ENCODE measurements at places on chromosomes 2 and 18. TPM values are rescaled to one million over a fixed set of nuclear protein-coding genes. Genes with fewer than 3 reads are reported as not detected.

DNA sequence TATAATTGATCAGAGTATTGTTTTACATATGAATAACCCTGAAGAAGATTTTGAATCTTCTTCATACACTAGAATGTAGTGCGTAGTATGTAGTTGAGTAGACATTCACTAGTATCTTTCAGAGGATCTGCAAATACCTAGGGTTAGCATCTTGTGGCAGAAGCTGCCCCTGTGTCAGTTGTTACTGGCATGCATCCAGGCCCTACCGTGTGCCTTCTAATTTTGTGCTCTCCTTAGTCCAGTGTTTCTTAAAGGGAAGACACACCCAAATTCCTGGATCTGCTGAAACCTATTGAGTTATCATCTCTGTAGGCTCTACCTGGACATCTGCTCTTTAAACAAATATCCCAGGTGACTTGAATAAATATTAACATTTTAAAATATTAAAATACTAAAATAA, 99.7 kb upstream of the SERTAD2 start:
- DNase-seq, result no peak

- peak; percentile 18 for DNase-seq
Measured at GRCh38 chr2:88170472-88170892, 336 bp downstream of the THNSL2 start.

- DNase-seq, result no peak
Measured at GRCh38 chr2:26195040-26195984, 22.4 kb downstream of the GAREM2 start.

DNA sequence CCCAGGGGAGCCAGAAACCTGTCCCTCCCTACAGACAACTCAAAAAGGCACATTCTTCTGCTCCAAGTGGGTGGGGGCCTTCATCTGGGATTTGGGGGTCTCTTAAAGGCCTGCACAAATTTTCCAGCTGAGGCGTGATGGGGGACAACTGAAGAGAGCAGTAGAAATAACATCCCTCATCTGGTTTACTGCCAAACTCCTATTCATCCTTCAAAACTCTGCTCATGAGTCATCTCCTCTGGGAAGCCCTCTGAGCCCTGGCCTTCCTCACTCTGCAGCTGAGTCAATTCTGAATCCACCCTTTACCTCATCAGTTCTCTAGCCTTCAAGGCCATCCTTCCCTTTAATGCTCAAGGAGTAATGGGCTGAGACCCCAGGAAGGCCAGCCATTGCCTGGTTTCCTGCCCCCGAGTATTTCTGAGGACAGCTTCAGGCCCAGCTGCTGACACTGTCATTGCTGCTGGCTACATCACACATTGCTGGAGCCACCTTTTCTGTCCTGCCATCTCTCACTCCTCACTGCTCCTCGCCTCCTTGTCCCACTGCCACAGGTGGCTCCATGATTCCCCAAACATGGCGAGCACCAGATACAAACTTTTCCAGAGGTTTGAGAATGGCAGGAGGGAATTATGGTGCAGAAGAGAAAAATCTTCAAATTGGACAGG, 32.2 kb upstream of the GLI2 start:
- DNase-seq, result peak; percentile 85

- DNase-seq, result no peak
Measured at GRCh38 chr2:2777213-2777612, 446.1 kb upstream of the MYT1L start.

DNA sequence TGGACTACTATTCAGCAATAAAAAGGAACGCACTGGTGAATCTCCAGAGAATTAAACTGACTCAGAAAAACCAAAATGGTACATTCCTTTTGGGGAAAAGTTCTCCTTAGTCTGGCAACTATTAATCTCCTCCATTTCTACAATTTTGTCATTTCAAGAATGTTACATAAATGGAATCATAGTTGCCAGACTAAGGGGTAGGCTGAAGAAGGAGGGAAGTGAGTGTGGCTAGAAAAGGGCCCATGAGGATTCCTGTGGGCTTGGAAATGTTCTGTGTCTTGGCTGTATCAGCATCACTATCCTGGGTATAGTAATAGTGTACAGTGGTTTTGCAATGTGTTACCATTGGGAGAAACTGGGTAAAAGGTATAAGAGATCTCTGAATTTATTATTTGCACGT, 72.4 kb downstream of the ZAP70 start:
- peak; percentile 13 for DNase-seq

- DNase-seq, result peak; percentile 28
Measured at GRCh38 chr2:113891265-113891959, 1.5 kb downstream of the ACTR3 start.

DNA sequence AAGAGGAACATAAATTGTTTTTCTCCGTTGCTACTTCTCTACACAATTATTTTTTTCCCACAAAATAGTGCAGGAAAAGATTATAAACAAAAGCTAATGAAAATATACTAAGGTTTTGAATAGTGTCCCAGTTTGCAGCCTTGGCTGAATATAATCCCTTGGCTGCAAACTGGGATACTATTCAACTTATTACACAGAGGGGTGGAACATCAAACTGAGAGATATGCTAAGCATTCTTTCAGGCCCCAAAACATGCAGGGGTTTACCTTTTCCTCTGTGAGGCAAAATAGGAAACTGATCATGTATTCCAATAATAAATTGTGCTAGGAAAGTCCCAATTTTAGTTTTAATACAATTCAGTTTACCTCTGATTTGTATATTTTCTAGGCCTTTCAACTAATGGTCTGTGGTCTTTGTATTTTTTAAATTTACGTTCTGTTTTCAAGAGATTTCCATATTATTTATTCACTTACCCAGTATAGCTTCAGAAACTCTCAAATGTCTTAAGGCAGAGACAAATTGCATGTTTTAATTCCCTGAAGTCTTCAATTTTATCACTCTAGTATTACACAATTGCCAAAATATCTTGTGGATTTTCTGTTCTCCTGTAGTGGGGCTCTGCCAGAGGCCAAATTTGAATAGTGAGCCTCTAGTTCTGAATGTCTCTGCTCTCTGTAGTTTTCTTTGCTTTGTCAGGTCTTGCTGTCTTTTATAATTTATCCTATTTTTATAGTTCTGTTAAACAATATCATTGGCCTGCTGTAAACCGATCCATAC, 63.9 kb downstream of the PPP1R1C start:
- peak; percentile 59 for DNase-seq

DNA sequence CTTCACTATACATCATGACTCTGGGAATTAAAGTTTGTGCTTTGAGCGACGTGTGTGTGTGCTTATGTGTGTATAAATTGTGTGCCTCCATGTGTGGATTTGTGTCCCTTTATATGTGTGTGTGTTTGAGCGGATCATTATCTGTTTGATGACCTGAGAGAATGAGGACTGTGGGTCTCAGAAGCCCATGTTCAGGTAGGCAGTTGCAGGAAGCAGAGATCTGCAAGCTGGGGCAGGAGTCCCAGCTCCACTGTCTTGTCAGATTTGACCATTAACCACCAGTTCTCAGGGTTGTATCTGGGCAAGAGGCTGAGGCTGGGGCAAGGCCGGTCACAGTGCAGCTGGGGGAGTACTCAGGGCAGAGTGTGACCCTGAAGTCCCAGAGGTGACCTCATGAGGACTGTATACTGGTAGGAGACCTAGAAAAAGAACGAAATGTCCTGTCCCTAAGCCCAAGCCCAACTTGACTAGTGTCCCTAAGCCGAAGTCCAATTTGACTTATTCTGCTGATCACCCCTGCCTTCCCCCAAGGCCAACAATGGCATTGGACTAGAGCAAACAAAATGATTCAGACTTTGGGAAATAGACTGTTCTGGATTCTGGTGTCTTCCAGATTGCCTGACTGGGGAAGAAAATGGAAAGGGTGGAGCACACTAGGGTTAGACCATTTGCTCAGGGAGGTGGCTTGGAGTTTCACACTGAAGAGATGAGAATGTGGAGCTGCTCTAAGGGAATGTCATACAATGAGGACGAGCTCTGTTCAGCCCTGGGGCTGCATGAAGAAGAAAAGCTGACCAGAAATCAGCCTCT, 28.1 kb downstream of the RHOB start:
- no peak for DNase-seq

DNA sequence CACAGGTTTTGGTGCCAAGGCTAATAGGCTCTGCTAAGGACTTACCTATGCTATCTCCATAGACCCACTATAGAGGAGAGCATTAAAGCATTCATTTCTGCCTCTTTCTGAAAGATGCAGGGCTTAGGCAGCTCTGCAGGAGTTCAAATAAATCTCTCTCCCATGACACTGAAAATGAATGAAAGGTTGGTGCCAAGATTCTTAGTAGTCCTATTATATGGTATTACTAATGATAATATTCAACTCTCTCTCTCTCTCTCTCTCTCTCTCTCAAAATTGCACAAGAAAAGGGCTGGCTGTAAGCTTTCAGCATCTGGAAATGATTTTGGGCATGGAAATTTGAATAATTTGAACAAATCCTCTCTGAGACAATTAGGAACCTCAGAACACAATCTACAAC, 433.7 kb downstream of the MBD2 start:
- DNase-seq, result peak; percentile 86

DNA sequence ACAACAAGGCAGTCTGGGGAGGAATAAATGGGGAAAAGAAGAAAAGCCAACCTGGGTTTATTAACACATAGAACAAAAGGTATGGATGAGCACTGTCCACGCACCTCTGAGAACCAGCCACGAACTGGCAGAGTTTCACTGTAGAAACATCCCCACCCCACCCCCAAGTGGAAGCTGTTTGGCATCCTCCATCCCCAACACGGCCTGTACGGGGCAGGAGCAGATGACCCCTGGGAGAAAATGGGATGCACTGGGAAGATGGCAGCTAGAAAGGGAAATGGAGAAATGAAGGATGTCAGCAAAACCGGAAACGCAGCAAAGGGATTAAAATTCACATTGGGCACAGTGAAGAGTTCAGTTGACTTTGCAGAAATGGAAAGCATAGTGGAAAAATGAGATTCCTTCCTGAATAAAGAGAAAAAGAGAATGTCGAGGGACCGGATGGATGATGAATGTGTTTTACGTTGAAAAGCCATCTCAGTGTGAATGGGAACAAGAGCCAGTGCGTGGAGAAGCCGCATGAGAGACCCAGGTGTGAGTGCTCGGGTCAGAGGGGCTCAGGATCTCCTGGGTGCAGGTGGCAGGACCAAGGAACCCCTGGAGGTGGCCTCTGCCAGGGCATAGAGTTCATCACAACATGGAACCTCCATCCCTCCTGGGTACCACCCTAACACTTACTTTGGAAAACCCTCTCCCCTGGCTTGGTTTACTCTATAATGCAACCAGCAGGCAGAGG, 247.0 kb downstream of the ALPK2 start:
- no peak for DNase-seq

DNA sequence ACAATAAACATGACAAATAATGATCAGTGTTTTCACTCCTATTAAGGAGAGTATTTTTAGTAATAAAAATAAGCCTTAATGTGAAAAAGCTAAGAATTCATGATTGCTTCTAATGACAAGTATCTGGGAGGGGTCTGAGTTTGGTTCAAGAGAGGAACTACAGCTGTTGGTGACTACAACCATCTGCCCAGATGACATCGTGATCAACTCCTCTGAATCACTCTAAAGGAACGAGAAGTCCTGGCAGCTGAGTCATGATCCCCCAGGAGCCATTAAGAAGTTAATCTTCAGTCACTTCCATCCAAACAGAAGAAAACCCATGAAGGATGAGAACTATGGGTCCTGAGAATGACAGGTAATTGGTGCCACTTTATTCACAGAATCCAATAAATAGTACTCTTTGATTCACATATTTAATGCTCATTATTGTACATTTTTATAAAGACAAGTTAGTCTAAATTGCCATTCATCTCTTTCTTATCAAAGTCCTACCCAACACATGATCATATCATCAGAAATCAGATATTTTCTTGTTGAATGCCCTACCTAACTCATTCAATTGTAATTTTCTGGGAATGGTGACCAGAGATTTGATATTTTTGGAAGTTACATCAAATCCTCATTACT, 6.8 kb downstream of the TFPI start:
- DNase-seq, result peak; percentile 92

DNA sequence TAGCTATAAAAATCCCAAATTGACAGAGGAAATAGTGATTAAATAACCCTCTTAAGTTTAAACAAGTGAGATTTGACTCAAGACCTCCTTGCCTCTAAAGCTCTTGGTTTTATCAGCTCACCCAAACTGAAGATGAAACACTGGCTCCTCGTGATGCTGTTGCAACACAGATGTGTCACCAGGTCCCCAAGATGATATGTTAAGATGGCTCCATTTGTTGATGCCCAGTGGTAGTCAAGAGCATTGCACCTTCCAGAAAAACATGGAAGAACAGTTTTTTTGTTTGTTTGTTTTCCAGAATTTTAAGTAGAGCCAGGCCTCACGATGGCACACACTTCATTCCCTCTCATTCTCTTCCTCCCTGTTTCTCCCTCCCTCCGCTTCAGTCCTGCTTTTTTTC, 399.8 kb downstream of the TXNL1 start:
- no peak for DNase-seq

DNA sequence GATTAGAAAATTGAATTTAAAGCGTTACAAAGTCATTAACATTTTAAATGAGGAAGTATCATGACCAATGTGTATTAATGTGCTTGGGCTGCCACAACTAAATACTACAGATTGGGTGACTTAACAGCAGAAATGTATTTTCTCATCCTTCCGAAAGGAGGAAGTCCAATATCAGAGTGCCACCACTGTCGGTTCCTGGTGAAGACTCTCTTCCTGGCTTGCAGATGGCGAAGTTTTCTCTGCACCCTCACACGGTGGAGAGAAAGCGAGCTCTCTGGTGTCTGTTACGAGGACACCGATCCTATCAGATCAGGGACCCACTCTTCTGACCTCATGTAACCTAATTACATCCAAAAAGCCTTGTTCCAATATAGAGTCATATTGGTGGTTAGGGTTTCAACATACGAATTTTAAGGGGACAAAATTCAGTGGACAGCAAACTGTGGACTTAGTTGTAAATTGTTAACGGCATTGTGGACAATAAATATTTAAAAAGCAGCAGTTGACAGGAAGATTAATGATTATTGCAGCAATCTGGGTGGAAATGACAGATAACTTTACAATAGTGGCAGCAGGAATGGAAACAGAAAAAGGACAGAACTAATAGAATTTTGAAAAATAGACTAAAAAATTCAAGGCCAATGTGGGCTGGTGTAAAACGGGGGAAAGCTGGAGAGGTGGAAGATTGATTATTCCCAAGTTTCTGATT, 35.1 kb upstream of the CYRIA start:
- DNase-seq, result no peak

GRCh38 chr18:48566589-48566988, 27.8 kb downstream of the CTIF start:
- peak; percentile 35 for DNase-seq

GRCh38 chr2:75170889-75171288, 28.4 kb downstream of the TACR1 start:
- DNase-seq, result no peak

DNA sequence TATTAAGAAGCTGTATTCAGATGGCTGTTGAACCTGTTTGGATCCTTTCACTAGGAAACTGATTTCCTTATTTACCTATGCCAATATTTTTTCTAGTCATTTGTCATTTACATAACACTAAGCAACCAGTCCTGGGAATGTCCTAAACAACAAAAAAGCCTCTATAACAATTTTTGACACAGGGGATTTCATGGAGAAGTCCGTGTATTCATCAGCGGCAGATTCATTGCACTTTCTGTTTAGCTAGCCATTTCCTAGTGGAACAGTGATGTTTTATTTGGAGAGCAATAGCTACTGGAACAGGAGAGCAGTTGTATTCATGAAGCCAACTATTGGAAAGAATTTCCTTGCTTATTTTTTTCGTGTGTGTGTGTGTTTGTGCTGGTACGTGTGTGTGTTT, 604.3 kb upstream of the POU3F3 start:
- no peak for DNase-seq

Gene GRP
- not detected for total RNA-seq

Gene NYAP2
- total RNA-seq, result not detected

Gene KDM3A
- 28.9 TPM for total RNA-seq

Gene GPR55
- under 0.01 TPM for total RNA-seq

Gene TTC32
- 9.3 TPM for total RNA-seq

Gene IL36RN
- total RNA-seq, result not detected

Gene MREG
- 2.8 TPM for total RNA-seq

Gene ALPP
- not detected for total RNA-seq

Measured in fibroblast of the aortic adventitia (primary cell).